ENCODE measurements at places on chromosomes 12 and 14. TPM values are rescaled to one million over a fixed set of nuclear protein-coding genes. Genes with fewer than 3 reads are reported as not detected.

MGAT4C gene
- 0.26 TPM for total RNA-seq

MYRFL gene
- total RNA-seq: not detected

PZP gene
- total RNA-seq: 0.34 TPM

MLEC gene
- total RNA-seq: 150 TPM

ARHGAP9 gene
- total RNA-seq: 10.0 TPM

Measured in ureter (tissue), 1 donor.